ENCODE measurements at places on chromosomes 6 and 20.

DNA sequence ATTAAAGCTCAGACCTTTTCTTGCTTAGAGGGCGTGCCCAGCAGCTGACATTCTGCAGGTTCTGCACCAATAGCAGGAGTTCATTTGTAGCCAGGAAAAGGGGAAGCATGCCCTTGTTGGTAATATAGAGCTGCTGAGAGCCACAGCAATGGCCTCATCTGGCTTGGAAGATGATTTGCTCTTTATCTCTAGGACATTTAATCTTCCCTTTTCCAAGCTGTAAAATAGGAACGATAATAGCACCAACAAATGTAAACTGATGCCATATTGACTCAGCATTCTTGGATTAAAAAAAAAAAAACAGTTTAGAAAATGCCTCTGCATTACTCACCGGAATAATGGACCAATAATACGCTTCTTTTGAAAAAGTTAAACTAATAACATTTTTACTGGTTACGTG lies 93.4 kb upstream of the SLC2A12 start:
- no peak for DNase-seq

GRCh38 chr20:33853507-33853813 lies 42.3 kb downstream of the CHMP4B start:
- DNase-seq: no peak

DNA sequence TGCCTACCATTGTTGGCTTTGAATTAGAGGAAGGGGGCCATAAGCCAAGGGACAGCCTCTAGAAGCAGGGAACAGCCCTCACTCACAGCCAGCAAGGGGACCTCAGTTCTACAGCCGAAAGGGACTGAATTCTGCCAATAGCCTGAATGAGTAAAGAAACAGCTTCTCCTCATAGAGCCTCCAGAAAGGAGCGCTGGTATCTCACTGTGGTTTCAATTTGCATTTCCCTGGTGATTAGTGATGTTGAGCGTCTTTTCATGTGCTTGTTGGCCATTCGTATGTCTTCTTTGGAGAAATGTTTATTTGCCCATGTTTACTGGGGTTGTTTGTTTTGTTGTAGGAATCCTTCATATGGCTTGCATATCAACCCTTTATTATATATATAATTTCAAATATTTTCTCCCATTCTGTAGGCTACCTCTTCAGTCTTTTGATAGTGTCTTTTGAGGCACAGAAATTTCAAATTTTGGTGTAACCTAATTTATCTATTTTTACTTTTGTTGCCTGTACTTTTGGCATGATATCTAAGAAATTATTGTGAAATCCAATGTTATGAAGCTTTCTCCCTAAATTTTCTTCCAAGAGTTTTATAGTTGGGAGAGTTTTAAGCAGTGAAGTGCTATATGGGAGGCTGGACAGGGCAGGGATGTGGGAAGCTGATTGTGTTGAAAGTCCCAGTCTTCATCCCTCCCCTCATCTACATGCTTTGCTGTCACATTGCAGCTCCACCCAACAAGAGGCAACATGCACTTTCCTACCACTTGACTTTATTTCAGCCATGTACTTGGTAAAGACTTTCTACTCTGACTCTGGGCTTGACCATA lies 82.3 kb upstream of the SHLD1 start:
- DNase-seq: no peak

- DNase-seq: no peak
Measured at GRCh38 chr20:9886227-9886626, 47.4 kb upstream of the PAK5 start.

DNA sequence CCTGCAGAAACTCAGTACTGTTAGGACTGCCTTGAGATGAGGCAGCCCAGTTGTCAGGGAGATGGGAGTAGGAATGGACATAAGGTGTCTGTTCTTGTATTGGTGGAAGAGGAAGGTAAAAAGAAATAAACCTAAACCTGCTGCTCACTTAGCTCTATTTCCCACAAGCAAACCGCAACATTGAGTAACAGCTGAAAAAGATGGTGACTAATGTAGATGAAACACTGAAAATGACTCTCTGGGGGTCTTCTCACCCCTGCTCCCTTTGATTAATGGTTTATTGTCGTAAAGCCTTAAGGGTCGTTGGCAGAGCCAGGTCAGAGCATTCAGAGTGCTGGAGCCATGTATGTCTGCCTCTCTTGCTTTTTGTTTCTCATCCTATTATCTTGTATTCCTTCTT lies 87.5 kb downstream of the FOXO3 start:
- no peak for DNase-seq

GRCh38 chr6:168196881-168197635 lies 118.0 kb upstream of the FRMD1 start:
- no peak for DNase-seq

GRCh38 chr6:89828988-89829471 lies 650 bp upstream of the CASP8AP2 start:
- DNase-seq: no peak

DNA sequence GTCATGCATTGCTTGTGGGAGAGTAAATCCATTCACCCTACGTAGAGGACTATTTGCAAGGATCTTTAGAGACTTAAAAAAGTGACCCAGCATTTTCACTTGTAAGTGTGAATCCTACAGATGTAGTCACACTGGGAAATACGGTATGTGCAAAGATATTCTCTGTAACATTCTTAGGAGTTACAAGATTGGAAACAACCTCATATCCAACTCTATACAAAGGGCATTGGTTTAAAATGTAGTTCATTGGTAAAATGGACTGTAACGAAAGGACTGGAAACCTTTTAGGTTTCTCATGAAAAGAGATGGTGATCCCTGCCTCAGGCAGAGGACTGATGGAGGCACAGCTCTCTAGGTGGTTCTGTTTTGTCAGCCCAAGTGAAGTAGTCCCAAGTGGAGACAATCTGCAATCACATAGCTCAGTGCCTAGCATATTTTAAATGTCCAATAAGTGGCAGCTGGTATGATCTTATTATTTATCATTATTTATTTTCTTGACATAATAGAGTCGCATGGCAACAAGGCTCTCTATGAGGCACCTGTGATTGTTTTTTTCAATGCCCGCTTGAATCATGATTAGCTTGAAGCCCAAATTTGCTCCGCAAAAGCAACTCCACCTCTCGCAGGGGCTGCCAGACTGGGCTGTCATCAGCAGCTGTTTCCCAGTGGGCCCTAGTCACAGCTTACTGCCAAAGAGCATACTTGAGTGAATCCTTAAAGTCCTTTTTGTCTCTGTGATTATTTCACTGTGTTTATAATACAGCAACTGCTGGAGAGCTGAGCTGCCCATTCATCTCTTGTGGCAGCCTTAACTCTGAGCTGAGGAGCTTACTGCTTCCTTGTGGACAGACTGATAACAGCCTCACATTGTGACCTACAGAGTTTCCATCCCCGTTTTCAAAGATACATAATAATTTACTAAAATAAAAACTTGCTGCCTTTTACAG lies 19.8 kb upstream of the ENPP1 start:
- no peak for DNase-seq
